Activated naive CD4-positive, alpha-beta T cell treated with anti-CD3 and anti-CD28 coated beads, Interleukin-2, amount 50 U/mL, for 16 hours (primary cell): ENCODE measurements at places on chromosomes 5 and 9.

- peak; percentile 11 for DNase-seq
Measured at GRCh38 chr5:82312373-82312856, 34.3 kb upstream of the RPS23 start.

DNA sequence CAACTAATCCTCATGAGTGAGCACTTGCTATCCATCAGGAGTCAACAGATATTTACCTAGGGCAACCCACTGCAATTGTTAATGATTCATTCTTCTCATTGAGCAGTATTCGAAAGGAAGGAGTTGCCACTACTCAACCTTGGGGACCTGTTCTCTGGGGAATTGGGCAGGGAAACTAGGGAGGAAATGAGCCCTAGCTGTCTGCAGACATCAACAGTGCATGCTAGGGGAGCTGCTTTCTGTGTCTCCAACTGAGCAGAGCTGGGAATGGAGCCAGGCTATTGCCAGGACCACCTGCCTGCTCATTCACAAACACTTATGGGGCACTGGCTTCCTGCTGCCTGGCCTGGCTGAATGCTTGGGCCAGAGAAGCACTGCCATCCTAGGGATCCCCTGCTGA lies 183.4 kb downstream of the TMEM38B start:
- DNase-seq = no peak

GRCh38 chr9:108668938-108669335 lies 186.8 kb downstream of the ACTL7B start:
- DNase-seq = no peak

DNA sequence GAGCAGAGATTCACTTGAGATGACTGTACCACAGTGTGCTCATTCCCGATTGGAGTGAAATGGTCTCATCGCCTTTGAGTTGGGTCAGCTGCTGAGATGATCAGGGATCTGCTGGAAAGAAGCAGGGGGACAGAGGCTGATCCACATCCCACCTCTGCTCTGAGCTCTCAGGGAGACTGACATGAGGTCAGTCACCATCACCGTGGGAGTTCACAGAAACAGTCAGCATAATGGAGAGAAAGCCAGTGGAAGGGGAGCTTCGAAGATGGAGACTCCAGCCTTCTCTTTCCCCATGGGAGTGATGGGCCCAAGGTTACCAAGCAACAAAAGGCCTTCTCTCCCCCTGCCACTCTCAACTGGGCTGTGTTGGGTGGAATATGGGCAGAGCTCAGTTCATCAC lies 276.4 kb downstream of the CDK5RAP2 start:
- DNase-seq = no peak

DNA sequence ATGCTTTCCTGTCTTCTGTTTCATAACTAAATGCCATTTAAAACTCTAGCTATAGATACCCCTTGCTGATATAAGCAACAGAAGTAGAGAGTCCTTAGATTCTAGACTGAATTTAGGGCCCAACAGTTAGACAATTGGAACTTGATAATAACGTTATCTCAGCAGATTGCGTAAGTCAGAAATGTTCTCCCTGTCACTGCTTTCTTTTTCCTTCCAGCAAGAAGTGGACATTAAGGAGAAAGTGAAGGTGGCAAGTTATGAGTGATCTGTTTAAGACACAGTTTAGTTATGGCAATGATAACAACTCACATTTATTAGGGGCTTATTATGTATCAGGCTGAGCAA lies 6.9 kb upstream of the GLIS3 start:
- DNase-seq = no peak

- no peak for DNase-seq
Measured at GRCh38 chr5:134851307-134851923, 5.6 kb downstream of the C5orf24 start.
